ENCODE measurements at places on chromosomes 6 and 20.

DNA sequence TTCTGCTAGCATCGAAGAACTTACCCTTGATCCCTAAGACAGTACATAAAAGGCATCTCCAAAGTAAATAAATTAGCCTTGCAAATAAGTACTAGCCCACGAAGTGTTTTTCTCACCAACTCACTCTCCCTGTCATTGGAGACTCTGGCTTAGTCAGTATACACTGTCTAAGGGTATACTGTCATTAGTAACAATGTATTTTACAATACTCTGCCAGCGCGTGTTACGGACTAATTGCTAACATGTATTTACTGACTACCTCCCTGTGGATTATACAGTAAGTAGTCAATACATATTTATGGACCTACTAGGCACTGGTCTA is 72.1 kb downstream of the NFATC2 start:
- no peak for DNase-seq

DNA sequence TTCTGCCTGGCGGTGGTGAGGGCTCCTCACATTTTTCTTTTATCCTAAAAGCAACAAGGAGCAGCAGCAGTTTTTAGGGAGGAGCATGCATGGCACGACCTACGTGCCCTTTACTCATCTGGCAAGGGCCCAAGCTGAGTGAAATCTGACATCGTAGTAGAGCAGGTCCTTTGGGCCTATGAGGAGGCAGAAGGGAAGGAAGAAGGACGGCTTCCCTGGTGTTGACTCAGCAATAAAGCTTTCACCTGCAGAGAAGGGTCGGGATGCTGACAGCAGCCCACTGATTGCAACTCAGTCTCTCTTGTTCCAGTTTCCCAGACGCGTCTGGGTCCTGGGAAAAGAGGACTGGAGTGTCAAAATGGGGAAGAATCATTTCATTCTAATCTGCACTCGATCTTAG is 409.1 kb upstream of the AGPAT4 start:
- DNase-seq: no peak

DNA sequence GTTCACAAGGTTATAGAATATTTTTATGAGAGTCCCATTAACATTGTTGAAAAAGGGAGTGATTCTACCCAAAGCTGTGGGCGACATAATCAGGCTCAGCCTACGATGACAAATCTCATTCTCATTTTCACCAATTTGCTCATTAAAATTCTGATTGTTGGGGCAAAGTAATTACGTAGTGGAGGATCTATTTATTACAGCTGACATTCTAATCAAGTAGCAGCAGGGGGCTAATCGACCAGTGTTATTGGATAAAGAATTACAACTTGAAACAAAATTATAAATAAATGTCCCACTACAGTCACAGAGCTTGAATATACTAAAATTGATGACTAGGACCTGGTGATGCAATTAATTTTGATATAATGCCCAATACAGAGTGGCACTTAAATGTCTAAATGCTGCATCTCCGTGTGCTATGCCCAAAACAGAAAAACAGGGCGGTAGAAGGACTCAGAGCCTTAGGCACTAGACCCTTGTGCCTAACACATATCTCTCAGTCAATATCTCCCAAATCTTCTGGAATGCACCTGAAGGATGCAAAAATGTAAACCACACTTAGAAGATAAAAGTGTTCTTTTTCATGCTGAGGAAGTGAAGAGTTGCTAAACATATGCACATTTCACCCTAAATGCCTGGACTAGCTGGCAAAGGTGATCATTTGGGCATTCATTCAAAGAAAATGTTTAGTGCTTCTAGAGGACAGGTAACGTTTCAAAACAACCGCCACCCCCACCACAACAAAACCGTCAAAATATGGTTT is 88.3 kb downstream of the CD24 start:
- no peak for DNase-seq

- DNase-seq: no peak
These were observed 76.7 kb downstream of the PLEKHG1 start for GRCh38 chr6:150676344-150676743.

DNA sequence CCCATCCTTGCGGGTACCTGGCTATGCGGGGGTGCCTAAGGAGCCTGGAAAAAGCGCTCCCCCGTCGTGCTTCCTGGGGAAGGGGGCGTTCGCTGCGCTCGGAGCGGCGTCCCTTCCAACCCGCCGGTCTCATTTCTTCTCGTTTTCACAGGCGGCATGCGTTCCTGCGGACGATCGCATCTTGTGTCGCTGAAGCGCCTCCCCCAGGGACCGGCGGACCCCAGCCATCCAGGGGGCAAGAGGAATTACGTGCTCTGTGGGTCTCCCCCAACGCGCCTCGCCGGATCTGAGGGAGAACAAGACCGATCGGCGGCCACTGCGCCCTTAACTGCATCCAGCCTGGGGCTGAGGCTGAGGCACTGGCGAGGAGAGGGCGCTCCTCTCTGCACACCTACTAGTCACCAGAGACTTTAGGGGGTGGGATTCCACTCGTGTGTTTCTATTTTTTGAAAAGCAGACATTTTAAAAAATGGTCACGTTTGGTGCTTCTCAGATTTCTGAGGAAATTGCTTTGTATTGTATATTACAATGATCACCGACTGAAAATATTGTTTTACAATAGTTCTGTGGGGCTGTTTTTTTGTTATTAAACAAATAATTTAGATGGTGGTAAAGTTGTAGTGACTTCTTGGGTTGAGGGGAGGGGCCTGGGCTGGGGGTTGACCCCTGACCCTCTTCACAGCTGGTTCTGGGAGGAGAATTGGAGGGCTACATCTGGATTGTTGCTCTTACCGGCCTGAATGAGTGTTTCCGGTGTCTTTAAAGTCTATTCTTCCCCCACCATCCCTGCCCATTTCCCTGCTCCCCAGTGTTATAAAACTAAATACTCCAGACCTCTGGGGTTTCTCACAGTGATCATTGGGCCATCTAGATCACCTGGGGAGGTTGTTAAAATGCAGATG is 1.1 kb downstream of the ID1 start:
- peak; percentile 20 for DNase-seq

GRCh38 chr6:160088784-160089533 is 32.7 kb upstream of the SLC22A1 start:
- DNase-seq: no peak

- DNase-seq: no peak
These were observed 9.4 kb downstream of the TFAP2A start for GRCh38 chr6:10405513-10405900.

DNA sequence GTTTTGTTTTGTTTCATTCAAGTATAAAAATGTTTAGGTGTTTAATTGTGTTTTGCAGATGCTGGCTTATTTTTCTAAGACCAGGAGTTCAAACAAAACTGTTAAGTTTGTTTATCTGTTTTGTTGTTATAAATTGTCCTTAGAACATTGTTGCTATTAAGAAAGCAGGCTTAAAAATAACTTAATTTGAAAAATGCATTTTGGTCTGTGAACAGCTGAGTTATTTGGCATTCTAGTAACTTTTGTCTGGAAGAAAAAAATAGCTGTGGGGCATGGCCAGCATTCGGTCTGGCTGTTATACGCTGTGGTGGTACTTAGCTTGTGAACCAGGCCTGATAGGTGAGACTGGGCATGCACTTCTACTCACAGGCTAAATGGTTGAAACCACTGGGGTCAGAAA is 37.8 kb downstream of the SLX4IP start:
- no peak for DNase-seq

GRCh38 chr6:46270336-46270735 is 99.6 kb upstream of the ENPP5 start:
- no peak for DNase-seq

DNA sequence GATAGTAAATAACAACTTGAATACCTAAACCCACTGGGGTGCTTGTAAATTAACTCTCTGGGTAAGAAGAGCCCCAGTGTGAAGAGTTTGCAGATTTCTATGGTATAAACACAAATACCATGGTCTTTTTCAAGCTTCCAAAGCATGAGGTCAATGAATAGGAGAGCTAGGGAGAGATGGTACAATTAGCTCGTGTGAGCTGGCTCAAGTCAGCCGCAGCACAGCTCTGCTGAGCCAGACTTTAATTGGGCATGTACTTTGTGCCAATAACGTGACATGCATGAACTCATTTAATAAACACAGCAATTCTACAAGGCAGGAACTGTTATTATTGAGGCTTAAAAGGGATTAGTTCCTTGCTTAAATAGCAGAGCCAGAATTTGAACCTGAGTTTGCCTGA is 684.2 kb downstream of the KIF16B start:
- DNase-seq: no peak

DNA sequence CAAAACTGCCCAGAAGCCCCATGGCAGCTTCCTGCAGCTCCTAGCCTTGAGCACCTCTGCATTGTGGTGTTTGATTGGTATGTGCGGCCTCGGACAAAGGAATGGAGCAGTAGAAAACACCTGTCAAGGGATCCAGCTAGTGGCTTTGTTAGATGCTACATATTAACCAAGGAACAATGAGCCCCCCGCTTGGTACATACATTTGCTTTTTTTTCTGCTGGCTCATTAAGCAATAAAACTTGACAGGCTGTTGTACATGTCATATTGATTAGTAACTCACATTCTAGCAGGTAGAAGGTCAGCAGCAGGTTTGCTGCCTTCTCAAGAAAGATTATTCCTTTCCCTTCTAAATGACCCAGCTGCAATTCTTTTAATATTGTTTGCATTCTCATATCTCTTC is 937 bp downstream of the SPACA1 start:
- DNase-seq: no peak

- DNase-seq: no peak
These were observed 50.6 kb upstream of the FUCA2 start for GRCh38 chr6:143562143-143562542.

DNA sequence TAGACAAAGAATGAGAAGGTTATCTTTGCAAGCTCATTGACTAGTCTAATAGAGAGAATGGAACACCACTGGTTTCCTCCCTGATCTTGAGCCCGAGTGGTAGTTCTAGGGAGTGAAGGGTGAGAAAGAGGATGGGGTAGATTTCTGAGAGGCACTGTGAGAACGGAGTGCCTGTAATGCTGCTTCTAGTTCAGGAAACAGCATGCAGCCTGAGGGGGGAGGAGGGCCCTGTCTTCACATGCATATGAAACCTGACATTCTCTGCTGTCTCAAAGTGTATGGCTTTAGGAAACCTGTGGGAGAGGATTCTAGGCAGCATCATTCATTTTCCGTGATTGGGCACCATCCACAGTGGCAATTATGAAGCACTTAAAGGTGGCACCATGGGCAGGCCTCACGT is 259.4 kb upstream of the MAN1A1 start:
- no peak for DNase-seq

DNA sequence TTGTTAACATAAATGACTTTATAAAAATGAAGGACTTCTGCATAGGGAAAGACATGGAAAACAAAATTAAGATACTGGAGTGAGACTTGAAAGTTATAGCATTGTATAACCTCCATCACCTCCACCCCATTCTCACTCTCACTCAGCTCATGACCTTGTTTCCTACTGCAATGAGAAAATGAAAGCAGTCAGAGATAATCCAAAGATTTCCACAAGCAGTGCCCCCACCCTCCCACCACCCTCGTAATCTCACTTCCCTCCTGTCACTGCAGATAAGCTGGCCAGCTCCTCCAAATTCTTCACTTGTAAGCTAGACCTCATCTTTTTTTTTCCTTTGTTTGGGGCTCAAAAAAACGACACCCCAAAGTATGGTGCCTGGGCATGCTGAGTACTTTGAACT is 52.9 kb upstream of the PROKR2 start:
- DNase-seq: no peak

DNA sequence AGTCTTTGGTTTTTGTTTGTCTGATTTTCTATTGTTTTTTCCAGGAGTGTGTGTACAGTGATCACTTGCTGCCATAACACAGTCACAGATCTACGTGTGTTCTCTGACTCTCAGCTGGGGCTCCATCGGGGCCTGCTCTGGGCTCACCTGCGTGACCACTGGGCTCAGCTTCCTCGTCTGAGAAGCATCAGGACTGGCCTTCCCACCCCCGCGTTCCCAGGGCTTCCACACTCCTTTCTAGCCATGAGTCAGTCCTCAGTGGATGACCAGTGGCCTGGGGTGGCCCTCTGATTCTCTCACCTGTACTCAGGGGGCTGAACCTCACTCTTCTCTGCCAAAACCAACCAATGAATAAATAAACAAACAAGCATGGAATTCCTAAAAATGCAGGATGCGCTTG is 14.5 kb downstream of the THBS2 start:
- DNase-seq: no peak

DNA sequence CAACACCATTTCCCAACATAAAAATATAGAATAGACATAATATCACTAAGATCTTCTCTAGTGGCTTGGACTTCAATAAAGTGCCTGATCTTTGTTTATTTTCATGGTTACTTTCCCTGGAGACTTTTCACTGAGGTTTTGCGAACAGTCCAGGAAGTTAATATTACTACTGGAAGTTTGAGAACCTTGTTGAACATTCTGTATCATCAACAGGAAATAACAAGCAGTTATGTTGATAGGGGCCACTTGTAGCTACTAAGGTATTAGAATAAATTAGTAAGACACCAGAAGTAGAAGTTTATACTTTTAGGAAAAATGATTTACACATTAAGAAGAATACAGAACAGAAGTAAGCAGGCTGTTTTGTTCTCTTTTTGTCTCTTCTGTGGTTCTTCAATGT is 180.2 kb downstream of the TFAP2B start:
- no peak for DNase-seq

GRCh38 chr6:14709066-14709670 is 536.7 kb upstream of the JARID2 start:
- DNase-seq: peak; percentile 47

DNA sequence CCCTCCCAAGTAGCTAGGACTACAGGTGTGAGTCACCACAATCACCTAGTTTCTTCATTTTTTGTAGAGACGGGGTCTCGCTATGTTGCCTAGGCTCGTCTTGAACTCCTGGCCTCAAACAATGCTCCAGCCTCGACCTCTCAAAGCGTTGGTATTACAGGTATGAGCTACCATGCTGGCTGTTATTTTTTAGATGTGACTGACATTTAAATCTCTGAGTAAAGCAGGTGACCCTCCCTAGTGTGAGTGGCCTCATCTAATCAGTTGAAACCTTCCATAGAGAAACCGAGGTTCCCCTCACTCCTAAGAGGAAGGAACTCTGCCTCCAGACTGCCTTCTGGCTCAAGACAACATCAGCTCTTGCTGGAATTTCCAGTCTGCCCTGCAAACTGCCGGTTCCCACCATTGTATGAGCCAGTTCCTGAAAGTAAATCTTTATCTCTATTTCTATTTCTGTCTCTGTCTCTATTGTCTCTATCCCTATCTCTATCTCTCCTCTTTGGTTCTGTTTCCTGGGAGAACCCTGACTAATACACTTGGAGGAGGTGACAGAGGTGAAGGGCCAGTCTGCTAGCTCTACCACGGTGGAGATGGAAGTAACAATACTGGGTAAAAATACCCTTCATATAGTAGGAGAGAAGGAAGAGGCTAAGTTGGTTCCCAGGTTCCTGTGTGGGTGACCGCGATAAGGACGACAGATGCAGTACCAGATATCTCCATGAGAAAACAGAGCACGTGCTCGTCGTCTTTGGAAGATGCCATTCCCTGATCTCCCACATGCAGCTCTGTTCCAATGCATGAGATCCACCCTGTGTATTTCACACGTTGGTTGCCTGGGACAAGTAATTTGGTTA is 81.0 kb downstream of the MYB start:
- DNase-seq: no peak
